ENCODE measurements at places on chromosomes 12 and 14. TPM values are rescaled to one million over a fixed set of nuclear protein-coding genes. Genes with fewer than 3 reads are reported as not detected.

- no peak for DNase-seq
Observed at GRCh38 chr14:72010474-72010873, 78.2 kb downstream of the RGS6 start.

DNA sequence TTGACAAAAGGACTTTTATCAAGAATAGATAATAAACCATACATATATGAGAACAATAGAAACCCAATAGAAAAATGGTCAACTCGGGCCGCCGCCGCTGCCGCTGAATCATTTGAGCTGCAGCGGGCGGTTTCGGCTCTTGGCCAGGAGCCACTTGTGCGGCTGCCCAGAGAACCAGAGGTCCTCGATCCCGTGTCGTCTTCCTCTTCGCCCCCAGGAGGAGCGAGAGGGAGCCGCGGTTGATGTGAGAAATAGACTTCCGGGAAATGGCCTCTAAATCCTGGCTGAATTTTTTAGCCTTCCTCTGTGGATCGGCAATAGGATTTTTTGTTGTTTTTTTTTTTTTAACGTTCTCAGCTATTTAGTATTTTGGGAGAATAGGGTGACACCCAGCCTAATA lies 44.8 kb downstream of the CPSF6 start:
- peak; percentile 70 for DNase-seq

DNA sequence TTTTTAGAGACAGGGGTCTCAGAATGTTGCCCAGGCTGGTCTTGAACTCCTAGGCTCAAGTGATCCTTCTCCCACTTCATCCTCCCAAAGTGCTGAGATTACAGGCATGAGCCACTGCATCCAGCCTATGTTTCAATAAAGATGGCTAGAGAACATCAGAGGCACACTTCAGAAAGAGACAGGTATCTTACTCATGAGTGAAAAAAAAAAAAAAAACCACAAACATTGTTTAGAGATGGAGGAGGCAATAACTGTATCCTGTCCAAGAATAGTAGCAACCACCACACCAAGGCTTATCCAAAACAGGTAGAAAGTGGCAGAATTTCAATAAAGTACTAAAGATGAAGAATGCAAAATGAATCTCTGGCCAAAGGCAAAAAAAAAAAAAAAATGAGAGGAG lies 30.3 kb downstream of the EEA1 start:
- no peak for DNase-seq

EEF1AKMT3 gene
- total RNA-seq: 6.9 TPM

Data from fibroblast of villous mesenchyme (primary cell).